Pancreas (tissue), 10 donors: ENCODE measurements at places on chromosomes 5 and 9. TPM values are rescaled to one million over a fixed set of nuclear protein-coding genes. Genes with fewer than 3 reads are reported as not detected.

The ZNF169 gene
- 3.0 TPM for total RNA-seq

The INSL6 gene
- total RNA-seq: not detected

DNA sequence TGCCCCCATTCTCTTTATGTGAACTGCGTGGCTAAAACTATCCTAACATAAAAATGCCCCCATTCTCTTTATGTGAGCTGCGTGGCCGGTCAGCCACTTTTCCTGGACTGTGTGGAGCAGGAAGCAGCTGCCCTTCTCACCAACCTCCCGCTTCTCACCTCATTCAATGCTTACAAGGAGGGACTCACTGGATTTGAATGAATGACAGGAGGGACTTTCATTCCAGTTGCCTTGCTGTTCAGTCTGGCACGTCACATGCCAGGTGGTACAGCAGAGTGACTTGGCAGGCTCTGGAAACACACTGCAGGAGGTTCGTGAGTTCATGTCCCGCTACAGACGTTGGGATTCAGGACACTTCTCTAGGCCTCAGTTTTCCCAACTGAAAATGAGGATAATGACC is 60.2 kb upstream of the NFIL3 start:
- DNase-seq: no peak
- no peak overlapping the region for H3K4me3 ChIP-seq
- H3K27me3 ChIP-seq: no peaks in the 10 kb centered on the region
- H3K4me1 ChIP-seq: no peaks in the 10 kb centered on the region

- no peaks in the 10 kb centered on the region for H3K36me3 ChIP-seq
- H3K27me3 ChIP-seq: no peaks in the 10 kb centered on the region
- H3K4me3 ChIP-seq: no peak overlapping the region
- H3K27ac ChIP-seq: no peak overlapping the region
Measured at GRCh38 chr5:43437062-43437660, 25.0 kb upstream of the CCL28 start.

DNA sequence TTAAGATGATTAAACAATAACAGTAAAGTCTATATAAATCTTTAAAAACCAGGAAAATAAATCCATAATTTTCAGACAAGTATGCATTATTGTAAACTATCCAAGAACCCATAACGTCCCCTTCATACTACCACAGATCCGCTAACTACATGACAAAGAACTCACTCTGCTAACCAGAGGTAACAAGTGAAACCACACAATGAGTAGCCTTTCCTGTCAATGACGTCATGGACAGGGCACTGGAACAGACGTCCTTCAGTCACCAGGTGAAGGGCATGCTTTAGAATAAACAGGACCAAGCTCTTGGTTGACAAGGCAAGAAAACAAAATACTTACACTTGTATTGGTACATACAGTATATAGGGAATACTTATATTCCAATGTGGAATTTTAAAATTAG is 45.2 kb downstream of the RNF130 start:
- peak; percentile 31 for DNase-seq
- no peaks in the 10 kb centered on the region for H3K36me3 ChIP-seq
- H3K27ac ChIP-seq: no peak overlapping the region
- no peak overlapping the region for H3K4me3 ChIP-seq

GRCh38 chr9:122192261-122192875 is 32.7 kb downstream of the MORN5 start:
- DNase-seq: no peak
- H3K27me3 ChIP-seq: no peaks in the 10 kb centered on the region
- H3K36me3 ChIP-seq: no peaks in the 10 kb centered on the region
- H3K4me1 ChIP-seq: no peaks in the 10 kb centered on the region
- H3K27ac ChIP-seq: no peak overlapping the region

GRCh38 chr9:76901801-76902200 is 4.1 kb downstream of the PRUNE2 start:
- H3K27me3 ChIP-seq: no peaks in the 10 kb centered on the region
- H3K4me3 ChIP-seq: no peak overlapping the region
- H3K36me3 ChIP-seq: no peaks in the 10 kb centered on the region

DNA sequence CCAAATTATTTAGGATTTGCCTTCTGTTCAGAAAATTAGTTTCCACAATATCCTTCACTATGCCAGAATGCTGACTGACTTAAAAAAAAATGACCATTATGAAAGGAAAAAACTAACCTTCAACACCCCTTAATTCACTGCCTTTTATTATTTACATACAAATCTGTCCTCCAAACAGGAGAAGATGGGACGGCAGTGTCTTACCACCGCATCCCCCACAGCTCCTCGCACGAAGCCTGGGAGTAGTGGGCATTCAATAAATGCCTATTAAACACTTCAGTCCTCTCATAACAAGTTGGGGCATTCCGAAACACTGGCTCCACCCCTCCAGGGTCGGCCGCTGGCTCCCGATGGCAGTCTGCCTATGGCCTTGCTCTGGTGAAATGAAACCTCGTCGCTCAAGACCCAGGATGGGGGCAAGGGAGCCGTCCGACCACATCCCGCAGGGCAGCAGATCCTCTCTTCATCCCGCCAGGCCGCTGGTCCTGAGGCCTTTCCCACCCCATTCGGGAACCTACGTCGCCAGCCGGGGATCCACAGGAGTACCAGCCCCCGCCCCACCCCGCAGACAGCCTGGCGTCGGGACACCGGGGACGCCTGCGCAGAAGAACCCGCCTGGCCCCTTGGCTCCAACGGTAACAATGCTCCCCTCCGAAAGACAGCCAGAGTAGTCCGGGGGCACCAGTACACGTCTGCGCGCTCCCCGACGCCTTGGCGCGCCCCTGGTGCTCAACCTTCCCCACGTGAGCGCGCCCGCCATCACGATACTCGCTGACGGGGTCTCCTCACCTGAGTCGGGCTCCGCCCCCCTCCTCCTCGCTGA is 613 bp downstream of the ZBTB5 start:
- H3K27ac ChIP-seq: peak overlapping the region; percentile 95
- H3K36me3 ChIP-seq: no peaks in the 10 kb centered on the region
- H3K4me3 ChIP-seq: peak overlapping the region; percentile 67
- peak; percentile 82 for DNase-seq
- peaks cover 14% of the 10 kb centered on the region for H3K4me1 ChIP-seq
- no peaks in the 10 kb centered on the region for H3K27me3 ChIP-seq

DNA sequence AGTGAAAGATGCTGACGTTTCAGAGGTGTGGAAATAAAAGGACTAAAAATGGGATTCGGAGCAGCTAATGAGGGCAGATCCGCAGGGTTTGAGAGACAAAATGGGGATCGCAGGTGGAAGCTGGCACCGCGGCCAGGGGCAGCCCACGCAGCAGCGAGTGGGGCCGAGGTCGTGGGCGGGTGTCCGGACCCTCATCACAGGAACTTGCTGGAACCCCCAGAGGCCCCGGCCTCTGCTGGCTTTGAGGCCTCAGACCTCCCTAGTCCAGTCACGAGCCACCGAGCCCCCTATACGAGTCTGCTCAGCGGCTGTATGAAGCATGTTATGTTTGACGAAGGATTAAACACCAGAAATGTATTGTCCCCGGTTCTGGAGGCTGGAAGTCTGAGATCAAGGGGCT is 45.8 kb upstream of the FCN1 start:
- H3K27ac ChIP-seq: no peak overlapping the region
- no peaks in the 10 kb centered on the region for H3K36me3 ChIP-seq
- H3K4me3 ChIP-seq: no peak overlapping the region
- H3K4me1 ChIP-seq: no peaks in the 10 kb centered on the region
- H3K27me3 ChIP-seq: no peaks in the 10 kb centered on the region

- DNase-seq: peak; percentile 64
- H3K36me3 ChIP-seq: no peaks in the 10 kb centered on the region
- no peak overlapping the region for H3K4me3 ChIP-seq
- no peaks in the 10 kb centered on the region for H3K4me1 ChIP-seq
- no peak overlapping the region for H3K27ac ChIP-seq
Measured at GRCh38 chr5:169071-169727, 22.1 kb upstream of the LRRC14B start.
